ENCODE measurements at places on chromosomes 12 and 14.
A peak's percentile ranks its signal among the peaks of the same experiment; 100 is the strongest.

- DNase-seq, result no peak
These were observed 10.7 kb downstream of the SFSWAP start for GRCh38 chr12:131721548-131721947.

DNA sequence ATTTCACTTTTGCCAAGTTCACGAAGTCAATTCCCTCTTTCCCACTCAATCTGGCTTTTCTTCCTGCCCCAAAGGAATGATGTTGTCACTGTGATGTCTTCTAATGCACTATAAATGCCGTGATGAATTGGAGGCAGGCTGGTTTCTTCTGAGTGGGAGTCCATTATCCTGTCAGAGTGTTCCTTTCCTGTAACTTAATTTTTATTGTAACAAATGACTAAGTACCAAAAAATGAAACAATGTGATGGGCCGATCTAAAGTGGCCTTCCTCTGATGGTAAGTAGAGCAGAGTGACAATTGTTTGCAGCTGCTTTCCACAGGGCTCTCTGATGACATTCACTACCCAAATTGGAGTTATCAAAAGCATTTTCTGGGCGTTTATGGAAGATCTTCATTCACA lies 22.2 kb downstream of the TMEM30B start:
- DNase-seq, result no peak

DNA sequence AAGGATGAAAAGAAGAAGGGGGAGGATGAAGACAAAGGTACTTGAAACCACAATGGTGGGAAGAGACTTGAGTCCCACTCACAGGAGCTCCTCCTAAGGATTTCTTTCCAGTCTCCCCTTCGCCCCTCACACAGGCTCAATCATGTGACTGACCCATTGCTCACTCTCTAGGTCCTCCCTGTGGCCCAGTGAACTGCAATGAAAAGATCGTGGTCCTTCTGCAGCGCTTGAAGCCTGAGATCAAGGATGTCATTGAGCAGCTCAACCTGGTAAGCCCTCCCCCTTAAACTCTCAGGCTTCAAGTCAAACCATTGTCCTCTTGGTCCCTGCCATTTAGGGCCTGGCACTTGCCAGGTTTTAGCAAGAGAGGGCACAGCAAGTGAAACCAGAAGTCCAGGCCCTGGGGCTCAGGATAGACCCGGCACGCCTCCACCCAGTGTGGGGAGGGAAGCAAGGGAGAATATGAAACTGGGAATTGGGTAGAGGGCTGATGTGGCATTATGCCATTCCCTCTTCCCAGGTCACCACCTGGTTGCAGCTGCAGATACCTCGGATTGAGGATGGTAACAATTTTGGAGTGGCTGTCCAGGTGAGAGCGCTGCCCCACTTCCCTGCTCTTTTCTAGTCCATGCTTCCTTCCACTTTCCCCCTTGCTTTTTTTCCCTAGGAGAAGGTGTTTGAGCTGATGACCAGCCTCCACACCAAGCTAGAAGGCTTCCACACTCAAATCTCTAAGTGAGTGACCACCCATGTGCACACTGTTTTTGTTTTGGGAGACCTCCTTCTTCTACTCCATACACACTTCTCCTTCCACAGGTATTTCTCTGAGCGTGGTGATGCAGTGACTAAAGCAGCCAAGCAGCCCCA lies 1.8 kb downstream of the PSME1 start:
- no peak for DNase-seq

GRCh38 chr12:65792724-65793123 lies 31.6 kb upstream of the HMGA2 start:
- no peak for DNase-seq

DNA sequence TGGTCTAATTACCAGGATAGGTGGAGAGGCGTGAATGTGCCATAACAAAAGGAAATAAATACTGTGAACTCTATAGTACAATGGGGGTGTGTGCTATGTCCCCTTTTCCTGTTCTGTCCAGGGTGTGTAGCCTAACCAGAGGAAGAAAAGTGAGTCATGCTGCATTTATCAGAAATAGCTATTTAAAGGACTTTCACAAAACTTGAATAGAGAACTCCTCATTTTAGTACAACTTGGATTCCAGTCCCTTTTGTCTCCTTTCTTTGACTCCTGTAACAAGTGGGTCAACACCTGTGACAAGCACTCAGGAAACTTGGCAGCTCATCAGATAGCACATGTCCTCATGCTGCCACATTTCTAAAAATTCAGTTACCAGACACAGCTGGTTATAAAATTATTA lies 123.4 kb downstream of the CCDC91 start:
- DNase-seq, result no peak

DNA sequence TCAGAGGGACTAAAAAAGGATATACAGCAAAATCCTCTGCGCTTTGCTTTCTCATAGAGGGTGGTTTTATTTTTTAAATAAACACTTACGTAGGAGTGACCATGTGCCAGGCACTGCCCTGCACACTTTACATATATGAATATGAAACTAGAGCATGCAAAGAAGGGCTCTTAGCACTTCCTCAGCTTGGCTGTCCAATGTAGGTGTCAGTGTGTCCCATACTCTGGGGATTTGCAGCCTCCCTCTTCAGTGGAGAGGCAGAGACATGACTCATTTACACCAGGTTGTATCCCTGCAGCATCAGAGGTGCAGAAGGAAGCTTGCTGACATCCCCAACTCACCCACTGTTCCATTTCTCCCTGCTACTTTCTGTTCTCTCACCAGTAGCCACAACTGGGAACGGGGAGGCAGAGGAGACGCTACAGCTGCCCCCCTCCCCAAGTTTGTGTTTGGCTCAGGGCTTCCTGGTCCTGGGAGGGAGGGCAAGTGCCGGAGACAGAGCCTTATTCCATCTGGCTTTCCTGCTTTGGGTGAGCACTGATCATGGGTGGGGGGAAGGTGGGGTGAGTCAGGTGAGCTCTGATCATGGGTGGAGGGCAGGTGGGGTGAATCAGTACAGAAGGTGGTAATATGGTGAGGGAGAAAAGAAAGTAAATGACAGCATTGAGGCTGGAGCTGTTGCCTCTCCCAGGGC lies 4.9 kb upstream of the KRT5 start:
- peak; percentile 20 for DNase-seq

Measured in dorsolateral prefrontal cortex (tissue), 122 donors.